ENCODE measurements at places on chromosomes 16 and 17. TPM values are rescaled to one million over a fixed set of nuclear protein-coding genes. Genes with fewer than 3 reads are reported as not detected.

The PPP1R27 gene
- polyA plus RNA-seq: 0.45 TPM

The MRPL27 gene
- polyA plus RNA-seq: 71.1 TPM

DNA sequence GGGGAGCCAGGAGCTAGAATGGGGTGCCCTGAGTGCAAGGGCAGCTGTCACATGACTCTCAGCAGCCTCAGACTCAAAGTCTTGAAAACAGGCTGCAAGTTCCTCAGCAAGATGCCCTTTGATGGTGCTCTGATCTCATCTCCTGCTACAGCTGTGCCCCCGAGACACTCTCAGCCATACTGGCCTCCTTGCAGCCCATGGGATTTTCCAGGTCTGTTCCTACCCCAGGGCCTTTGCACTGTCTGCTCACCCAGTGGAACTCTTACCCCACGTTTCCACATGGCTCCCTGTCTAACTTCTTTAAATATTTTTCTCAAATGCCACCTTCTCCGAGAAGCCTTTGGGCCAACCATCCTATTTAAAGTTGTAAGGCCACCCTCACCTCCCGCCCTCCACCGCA, 146.9 kb downstream of the C16orf95 start:
- no peak for DNase-seq

The CALB2 gene
- 0.68 TPM for polyA plus RNA-seq

GRCh38 chr16:56279132-56279531, 87.8 kb downstream of the GNAO1 start:
- no peak for DNase-seq

The FBXL16 gene
- polyA plus RNA-seq: 0.92 TPM

The AIPL1 gene
- polyA plus RNA-seq: not detected

- DNase-seq: no peak
Measured at GRCh38 chr17:29162909-29163341, 17.3 kb downstream of the MYO18A start.

GRCh38 chr17:82007228-82007494, 15.5 kb downstream of the CENPX start:
- DNase-seq: no peak

GRCh38 chr17:63751806-63752205, 10.2 kb upstream of the STRADA start:
- no peak for DNase-seq

DNA sequence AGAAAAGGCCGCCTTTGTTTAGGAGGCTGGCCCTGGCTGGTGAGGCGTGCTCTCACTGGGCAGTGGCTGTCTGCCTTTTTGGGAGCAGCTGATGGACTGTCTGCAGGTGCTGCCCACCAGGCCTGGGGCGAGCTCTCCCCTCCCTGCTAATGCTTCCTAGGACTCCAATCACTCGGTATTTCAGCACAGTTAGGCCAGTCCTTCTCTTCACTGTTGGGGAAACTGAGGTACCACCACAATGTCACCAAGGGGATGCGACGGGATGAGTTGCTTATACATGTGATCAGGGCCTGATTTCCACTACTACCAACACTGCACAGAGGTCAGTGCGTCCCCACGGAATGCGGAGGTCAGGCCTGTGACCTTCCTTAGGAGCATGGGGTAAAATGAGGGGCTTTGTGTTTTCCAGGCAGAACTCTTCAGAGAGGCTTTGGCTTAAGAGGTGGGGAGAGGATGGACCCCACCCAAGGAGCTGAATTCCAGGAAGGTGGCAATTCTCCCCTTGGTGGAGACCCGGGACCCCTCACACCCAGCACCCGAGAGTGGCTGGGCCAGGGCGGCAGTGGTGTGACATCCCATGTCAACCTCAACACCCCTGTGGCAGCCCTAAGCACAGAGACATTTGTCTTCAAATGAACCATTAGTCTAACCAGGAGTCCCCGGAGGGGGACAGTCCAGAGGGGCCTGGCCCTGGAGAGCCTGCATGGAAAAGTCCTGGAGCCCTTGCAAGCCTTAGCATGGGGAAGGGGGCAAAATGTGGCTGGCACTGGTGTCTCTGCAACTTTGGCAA, 86.4 kb downstream of the N4BP1 start:
- no peak for DNase-seq

The KRT32 gene
- polyA plus RNA-seq: not detected

GRCh38 chr16:65069065-65069464, 52.8 kb downstream of the CDH11 start:
- DNase-seq: no peak

The CD300E gene
- polyA plus RNA-seq: 0.33 TPM

The GAN gene
- polyA plus RNA-seq: 2.5 TPM

DNA sequence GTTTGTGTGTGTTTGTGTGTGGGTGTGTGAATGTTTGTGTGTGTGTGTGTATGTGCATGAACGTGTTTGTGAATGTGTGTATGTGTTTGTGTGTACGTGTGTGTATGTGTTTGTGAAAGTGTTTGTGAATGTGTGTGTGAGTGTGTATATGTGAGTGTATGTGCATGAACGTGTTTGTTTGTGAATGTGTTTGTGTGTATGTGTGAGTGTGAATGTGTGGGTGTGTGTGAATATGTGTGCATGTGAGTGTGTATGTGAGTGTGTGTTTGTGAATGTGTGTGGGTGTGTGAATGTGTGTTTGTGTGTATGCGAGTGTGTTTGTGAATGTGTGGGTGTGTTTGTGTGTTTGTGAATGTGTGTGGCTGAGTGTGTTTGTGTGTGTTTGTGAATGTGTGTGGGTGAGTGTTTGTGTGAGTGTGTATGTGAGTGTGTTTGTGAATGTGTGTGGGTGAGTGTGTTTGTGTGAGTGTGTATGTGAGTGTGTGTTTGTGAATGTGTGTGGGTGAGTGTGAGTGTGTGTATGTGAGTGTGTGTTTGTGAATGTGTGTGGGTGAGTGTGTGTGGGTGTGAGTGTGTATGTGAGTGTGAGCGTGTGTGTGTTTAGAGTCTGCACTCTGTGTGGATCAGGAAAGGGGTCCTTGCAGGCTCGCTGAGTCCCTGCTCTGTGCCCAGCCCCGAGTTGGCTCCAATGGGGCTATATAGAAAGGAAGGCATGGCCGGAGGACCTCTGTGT, 890 bp upstream of the CD300A start:
- no peak for DNase-seq

GRCh38 chr16:19968891-19969683, 84.4 kb upstream of the GPRC5B start:
- DNase-seq: no peak

DNA sequence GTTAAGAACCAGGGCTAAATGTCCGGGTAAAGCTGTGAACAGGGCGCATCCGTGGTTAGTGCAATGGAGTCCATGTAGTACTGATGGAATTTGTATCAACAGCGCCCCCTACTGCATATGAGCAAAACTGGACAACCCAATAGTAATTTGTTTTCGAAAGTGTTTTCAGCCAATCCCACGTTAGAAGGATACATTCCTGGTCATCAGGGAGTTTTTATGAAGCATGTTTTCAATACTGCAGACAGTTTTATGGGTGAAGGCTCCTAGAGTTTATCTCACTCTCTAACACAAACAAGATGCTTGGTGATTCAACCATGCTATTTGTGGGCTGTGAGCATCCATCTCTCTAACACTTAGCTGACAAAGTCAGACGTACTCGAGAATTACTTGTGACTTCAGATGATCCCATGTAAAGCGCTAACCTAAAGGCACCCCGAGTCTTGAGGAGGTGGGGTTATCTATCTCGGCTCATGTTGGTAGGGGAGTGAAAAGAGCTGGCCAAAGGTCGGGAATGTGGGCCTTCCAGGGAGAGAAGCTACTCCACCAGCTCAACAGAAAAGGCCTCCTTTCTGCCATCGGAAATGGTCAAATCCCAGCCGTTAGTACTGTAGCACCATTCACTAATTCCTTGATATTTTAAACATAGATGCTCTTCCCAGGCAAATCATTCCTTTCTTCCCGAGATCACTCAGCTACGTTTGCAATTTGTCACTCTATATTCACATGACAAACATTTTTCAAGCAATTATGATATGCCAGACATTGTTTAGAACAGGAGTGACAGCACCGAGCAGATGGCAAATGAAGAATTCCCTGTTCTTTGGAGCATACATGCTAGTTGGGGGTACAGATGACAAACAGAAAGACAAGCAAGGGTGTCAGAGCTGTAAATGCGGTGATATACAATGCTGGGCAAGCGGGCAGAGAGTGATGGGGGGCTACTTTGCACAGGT, 46.9 kb upstream of the HNF1B start:
- DNase-seq: no peak

GRCh38 chr17:17668775-17669579, 12.3 kb upstream of the RAI1 start:
- DNase-seq: no peak

DNA sequence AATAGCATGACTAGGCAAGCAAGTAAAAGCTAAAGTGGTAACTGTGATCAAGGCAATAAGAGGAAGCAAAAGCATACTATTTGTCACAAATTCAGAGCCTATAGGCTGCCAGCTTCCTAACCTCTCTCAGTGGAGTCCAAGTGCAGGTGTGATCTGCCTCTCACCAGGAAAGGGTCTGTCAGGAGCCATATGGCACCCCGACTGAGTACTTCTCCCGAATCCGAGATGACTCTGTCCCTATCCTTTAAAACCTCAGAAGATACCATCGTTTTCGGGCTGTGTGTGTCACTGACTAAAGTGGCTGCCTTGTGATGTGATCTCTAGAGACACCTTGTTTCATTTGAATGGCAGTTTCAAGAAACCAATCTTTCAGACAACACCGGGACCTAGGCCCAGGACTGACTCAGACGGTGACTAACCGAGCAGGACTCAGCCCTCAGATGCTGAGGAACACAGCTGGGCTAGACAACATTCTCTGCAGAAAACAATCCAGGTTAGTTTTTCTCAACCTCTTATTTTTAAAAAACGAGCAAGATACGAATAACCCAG, 63.6 kb downstream of the SMG6 start:
- DNase-seq: no peak

- DNase-seq: no peak
Measured at GRCh38 chr17:2056206-2057174, 1.6 kb downstream of the HIC1 start.

GRCh38 chr17:46108120-46108519, 85.1 kb downstream of the KANSL1 start:
- DNase-seq: no peak

- DNase-seq: no peak
Measured at GRCh38 chr16:16014329-16015224, 65.2 kb downstream of the ABCC1 start.

The NPIPA2 gene
- not detected for polyA plus RNA-seq

The TP53TG3C gene
- polyA plus RNA-seq: not detected

The C17orf107 gene
- 1.5 TPM for polyA plus RNA-seq

The TBC1D3I gene
- polyA plus RNA-seq: 0.92 TPM

The LGALS9B gene
- not detected for polyA plus RNA-seq

The CCL22 gene
- 0.12 TPM for polyA plus RNA-seq

DNA sequence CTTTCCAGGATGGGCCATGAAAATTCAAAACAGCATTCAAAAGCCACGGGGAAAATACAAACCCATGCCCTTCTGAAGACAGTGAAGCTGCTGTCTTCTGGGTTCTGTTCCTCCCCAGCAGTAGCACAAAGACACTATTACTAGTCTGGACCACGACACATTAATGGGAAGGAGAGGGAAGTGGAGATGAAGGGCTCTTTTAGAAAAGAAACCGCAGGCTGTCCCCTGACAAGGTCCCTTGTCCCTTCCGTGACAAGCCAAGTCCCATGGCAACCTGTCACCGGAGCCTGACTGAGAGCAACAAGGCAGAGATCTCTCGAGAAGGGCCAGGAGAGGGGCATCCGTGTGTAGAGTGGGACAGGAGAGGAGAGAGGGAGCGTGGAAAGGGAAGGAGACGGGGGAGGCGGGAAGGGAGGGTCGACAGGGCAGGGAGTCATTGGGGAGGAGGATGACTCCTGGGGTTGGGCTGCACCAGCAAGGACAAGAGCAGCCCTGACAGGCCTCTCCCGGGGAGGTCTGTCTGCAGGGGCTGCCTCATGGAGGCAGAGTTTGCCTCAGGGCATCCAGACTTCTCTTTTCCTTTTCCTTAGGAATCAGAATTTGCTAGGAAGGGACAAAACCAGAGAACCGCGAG, 436.2 kb downstream of the SLC39A11 start:
- DNase-seq: no peak

- no peak for DNase-seq
Measured at GRCh38 chr17:51170736-51171135, 4.5 kb downstream of the NME2 start.

- no peak for DNase-seq
Measured at GRCh38 chr17:79990051-79990592, 45.5 kb downstream of the TBC1D16 start.

DNA sequence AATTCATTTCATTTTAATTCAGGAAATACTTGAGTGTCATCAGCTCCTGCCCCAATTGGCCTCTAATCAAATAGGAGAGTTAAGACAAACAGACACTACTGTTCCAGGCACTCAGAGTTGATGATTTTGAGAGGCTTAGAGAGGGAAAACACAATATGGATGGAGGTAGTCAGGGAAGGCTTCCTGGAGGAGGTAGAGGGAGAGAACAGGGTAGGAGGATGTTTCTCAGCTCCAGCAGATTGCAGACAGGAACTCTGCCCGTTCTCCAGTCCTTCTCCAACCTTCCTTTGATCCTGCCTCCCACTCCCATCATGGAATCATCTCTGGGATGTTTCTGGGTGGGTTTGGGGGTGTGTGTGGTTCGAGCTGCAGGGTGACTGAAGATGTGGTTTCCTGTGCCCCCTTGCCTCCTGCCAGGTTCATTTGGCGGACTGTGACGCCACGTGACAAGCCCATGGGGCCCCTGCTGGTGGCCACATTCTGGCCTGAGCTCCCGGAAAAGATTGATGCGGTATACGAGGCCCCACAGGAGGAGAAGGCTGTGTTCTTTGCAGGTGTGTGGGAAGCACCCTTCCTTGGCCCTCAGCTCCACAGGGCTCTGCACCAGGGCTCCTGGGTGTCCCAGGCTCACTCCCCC, 12.2 kb upstream of the LPCAT2 start:
- no peak for DNase-seq

DNA sequence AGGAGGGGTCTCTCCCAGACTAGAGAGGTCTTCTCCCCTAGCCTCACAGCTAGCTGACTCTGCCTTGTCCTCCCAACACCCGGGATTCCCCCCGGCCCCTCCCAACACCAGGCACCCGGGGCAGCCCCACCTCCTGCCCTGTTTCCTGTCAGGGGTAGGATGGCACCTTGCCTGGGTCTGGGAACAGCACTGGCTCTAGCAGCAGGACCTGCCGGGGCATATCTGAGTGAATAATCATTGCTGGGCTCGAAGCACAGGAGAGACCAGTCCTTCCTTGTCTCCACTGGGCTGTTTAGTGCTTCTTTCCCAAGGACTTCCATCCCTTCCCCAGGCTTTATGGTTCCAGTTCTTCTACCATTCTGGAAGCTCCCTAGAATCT, 25.7 kb downstream of the MINK1 start:
- DNase-seq: no peak
